Stimulated activated CD4-positive, alpha-beta T cell treated with anti-CD3 and anti-CD28 coated beads, Interleukin-1b, Interleukin-23, amount 100 ng/mL, for 4 hours (primary cell): ENCODE measurements at places on chromosomes 2 and 18.

GRCh38 chr2:68125821-68126220, 31.9 kb upstream of the PNO1 start:
- DNase-seq, result no peak

- DNase-seq, result no peak
Measured at GRCh38 chr2:98164256-98164655, 77.3 kb downstream of the VWA3B start.

DNA sequence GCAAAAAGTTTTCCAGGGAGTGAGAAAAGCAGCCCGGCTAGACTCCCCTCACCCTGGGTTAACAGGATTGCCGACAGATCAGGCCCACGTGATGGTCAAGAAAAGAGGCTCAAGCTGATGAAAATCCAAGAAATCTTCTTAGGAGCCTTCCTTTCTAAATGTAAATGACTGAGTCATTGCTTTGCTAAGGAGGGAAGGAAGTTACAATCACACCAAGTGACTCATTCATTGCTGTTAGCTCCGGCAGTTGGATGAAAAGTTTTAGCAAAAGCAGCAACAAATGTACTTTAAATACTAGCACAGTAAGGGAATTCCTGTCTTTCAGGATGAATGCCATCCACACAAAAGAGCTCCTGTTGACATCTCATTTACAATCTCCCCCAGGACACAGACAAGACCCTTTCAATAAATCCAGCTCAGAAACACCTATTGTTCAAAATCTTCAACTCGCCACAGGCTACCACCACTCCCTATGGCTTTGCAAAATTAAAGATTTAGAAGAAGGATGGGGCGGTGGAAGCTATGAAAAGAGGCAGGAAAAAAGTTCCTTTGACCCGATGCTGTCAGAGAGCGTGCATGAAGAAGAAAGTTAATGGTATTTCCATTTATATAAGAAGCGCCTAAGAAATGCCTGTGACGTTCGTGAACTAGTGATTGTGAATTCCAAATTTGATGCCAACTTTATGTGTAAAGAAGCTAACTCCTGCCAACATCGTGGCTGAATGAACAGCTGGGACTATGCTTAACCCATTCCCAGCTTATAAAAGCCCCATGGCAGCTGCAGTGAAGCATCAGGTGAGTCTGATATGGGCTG, 153.7 kb downstream of the TGIF1 start:
- no peak for DNase-seq

DNA sequence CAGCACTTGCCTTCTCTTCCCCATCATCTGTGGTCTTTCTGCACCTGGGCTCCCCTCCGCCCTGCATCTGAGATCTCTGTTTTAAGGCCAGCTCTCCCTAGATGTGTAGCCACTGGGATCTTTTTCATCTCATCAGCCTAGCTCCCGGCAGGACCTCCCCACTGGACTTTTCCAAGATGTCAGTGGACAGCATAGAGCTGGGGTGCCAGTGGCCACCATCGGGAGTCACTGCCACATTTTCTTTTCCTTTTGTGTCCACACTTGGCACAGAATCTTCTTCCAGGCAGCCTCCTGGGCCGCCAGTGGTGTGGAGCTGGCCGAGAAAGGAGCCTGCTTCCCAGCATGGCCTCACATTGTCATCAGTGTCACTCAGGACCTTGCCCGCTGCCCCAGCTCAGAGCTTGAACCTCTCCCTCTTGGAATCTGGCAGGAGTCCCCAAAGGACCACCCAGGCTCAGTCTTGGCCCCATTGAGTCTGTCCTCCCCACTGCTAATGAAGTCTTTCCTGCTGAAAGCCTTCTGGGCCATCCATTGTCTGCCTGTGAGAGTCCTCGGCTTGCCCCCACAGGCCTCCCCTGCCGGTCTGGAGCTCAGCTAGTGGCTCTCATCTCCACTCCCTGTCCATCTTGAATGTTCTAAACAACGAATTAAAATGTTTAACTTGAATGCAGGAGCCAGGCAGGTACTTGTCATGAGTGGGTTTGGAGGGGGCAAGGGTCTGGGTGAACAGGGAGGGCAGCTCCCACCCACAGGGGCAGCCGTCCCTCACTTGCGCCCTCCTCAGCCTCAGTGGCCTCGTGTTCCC, 324.4 kb downstream of the GBX2 start:
- DNase-seq, result no peak

DNA sequence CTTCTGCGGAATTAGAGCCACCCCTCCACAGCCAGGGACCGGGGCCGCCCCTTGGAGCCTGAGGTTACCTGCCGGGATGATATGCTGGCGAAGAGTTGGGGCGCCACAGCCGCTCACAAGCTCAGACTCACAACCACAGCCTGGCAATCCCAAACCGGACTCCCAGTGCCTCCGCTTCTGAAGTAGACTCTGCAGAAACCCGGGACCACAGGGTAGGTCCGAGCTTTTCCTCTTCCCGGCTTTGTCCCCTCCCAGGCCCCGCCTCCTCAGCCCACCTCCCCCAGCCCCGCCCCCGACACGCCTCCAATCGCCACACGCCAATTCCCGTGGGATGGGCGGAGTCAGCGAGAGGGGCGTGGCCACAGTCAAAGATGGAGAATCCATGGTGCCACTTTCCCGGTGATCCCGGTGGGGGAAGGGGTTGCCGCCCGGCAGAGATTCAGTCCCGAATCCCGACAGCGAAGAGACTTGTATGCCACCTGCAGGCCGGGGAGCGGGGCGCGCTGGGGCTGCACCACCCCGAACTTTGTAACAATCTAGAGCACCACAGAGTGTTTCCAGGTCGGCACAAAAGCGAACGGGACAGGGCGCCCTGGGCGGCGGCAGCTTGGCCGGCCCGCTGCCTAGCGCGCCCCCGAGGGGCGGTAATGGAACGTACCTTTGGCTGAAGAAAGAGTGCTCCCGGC, at the start of gene IDH1:
TSS of gene IDH1 (minus strand) at position 201 of the 686 bp plus-strand sequence. CDS start 3,520 bp downstream, outside the sequence.
- peak; percentile 99 for DNase-seq
